Renal cortical epithelial cell (primary cell): ENCODE measurements at places on chromosomes 5 and 9.

DNA sequence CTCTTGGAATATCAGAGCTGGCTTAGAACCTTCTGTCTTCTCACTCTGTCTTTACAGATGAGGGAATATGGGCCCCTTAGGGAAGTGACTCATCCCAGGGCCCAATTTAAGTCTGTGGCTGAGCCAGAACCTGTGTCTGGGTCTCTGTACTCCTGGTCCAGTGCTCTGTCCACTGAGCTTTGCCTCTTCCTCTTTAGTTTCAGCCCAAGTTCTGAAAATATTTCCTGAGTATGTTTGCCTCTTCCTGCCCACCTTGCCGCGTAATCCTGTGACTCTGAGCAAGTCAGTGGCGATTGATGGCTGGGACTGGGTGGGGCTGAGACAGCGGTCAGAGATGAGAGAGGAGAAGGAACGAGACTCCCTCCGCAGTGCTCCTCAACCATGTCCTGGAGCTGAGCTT, 7.8 kb downstream of the IER5L start:
- no peak for DNase-seq

- DNase-seq, result no peak
Measured at GRCh38 chr5:52065182-52065581, 681.9 kb downstream of the ISL1 start.

- DNase-seq, result no peak
Measured at GRCh38 chr9:79974806-79975422, 403.1 kb downstream of the TLE4 start.

- peak; percentile 85 for DNase-seq
Measured at GRCh38 chr9:34961574-34962490, 3.7 kb downstream of the PHF24 start.

DNA sequence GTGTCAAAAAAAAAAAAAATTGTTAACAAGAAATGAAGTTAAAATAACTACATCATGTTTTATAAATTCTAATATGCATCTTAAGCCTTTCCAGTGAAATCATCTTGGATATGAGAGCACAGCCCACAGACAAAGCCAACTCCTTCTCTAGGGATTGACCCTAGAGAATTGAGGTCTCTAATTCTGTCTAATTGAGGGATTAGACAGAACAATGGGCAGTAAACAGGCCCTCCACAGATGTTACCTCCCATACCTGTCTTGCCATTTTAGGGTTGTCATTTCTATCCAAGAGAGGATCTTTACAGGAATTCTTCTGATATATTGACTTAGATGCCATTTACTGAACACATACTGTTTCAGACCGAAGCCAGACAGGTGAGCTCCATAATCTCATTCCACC, 42.3 kb downstream of the NSG2 start:
- no peak for DNase-seq

DNA sequence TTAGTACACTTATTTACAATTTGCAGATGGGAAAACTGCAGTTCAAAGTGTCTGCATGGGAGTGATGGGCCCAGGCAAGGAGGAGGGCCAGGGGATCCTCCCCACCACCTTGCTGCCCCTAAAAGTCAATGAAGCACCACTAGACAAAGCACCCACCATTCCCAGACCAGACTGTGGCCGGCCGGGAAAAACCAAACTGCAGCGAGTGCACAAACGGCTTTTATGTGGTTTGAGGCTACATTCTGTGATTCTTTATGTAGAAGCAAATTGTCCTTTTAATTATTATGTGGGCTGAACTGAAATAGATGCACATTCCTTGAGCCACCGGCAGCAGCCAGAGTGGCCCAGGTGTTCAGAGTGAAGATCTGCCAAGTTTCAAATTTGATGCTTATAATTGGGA, 585.3 kb upstream of the KLF4 start:
- no peak for DNase-seq

GRCh38 chr9:131589124-131589711, 43.9 kb downstream of the PRRT1B start:
- no peak for DNase-seq

DNA sequence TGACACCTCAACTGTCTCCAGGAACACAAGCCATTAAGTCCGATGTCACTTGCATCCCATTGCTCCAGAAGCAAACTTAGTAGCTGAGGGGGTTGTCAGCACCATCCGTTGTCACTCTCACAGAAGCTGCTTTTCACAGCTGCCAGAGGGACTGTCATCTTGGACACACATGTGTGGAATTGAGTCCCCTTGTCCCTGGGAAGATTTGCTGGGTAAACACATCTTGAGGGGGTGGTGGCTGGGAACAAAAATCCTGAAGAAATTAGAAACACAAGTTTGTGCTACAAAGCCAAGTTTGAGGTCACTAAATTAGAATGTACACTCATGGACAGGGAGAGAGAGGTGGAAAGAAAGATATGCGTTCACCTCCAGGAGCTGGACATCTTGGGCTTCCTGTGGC, 55.2 kb upstream of the ADRA1B start:
- no peak for DNase-seq
